ENCODE measurements at places on chromosomes 6 and 20.

DNA sequence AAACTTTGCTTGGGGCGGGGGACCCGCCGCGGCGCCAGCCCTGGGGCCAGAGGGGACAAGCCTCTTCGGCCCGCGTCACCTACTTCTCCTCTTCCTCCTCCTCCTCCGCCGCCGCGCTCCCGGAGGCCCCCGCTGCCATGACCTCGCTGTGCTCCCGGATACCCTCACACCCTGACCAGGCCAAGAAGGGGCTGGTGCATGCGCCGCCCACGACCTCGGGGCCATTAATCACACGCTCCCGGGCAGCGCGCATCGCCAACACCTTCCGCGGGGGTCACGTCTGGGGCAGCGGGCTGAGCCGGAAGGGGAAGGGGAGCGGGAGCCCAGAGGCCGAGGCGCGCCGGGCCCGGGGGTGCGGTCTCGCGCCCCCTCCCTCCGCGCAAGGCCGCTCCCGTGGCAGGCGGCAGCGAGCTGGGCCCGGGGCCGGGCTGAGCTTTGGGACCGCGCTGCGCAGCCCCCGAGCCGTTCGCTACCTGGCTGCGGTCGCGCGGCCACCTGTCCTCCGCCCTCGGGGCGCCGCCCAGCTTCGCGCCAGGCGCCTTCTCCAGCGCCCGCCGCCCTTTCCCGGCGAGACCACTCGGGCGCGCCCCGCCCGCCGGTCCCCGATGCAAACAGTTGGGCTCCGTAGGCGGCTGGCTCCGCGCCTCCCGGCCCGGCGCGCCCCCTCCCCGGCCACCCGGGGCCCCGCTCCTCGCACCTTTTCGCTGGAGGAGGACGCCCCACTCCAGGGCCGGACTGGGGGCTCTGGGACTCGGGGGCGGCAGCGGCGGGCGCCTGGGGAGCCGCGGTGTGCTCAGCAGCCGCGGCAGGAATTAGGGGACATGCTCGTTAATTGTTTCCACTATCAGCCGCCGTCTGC, 575 bp upstream of the CNR1 start:
- peak; percentile 2 for DNase-seq

GRCh38 chr6:136763255-136763654, 29.0 kb downstream of the MAP3K5 start:
- DNase-seq, result peak; percentile 21

- DNase-seq, result no peak
These were observed 31.8 kb downstream of the HFE start for GRCh38 chr6:26118999-26119398.

GRCh38 chr6:14660806-14661579, 543.4 kb downstream of the CD83 start:
- peak; percentile 82 for DNase-seq

DNA sequence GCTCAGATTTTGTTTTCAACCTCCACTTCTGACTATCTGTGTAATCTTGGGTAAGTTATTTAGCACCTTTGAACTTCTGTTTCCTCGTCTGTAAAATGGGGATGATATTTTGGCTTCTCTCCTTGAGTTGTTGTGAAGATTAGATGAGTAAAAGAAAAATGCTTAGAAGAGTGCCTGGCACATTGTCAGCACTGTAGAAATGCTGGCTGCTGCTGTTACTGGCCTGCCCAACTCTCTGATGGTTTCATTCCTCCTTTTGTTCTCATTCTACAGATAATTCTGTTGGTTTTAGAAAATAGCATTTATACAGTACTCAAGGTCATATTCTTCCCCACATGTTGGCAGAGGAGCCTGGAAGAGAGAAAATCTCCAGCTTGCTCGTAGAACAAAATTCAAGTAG, 547.2 kb upstream of the JAG1 start:
- DNase-seq, result no peak

DNA sequence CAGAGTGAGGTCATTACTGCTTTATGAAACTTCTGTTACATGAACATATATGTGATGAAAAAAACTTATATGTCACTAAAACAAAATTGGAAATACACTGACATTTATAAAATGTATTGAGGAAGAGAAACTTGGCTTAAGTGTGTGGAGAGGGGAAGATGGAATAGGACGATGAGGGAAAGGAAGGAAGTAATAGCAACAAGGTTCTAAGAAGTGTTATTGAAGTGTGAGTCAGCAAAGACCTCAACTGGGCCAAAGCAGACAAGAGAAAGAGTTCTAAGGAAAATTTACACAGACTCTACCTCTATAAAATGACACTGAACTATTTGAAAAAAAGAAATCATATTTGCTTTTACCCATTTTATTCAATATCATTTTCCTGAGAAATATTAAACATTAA, 38.3 kb downstream of the SNX3 start:
- DNase-seq, result no peak

GRCh38 chr6:82015043-82015442, 232.5 kb downstream of the IBTK start:
- DNase-seq, result no peak

- DNase-seq, result no peak
These were observed 33.9 kb upstream of the PTPRK start for GRCh38 chr6:128554302-128554701.

GRCh38 chr6:17574866-17575560, 25.1 kb upstream of the FAM8A1 start:
- no peak for DNase-seq

DNA sequence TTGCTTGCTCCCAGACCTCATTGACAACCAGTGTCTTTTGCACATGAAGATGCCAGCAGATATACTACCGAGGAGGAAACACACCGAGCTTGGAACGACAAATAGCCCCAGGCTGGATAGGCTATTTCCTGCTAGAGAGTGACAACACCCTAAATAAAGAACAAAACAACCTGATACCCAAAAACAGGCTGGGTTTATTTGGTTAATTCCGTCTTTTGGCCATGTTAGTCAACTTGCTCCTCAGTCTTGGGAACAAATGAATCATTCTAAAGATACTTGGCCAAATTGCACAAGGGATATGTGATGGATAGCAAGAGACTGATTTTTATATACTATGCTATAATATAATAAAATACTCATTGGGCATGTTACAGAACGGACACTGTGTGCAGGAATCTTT, 11.5 kb upstream of the MUC22 start:
- no peak for DNase-seq

DNA sequence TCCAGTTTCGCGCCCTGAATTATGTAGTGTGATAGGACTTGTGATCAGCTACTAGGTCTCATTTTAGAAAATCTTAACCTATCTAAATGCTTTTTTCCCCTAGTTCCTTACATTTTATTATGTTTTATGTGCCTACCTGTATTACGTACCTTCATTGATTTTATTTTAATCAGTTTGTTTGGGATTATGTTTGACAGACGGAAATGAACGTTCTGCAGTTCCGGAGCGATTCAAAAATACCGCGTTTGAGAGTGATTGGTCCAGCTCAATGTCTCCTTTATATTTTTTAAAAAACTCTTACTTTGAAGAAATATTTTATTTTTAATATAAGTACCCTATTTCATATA, 114.3 kb upstream of the BTN3A2 start:
- DNase-seq, result no peak

- peak; percentile 22 for DNase-seq
These were observed 22.7 kb downstream of the CFAP206 start for GRCh38 chr6:87430499-87430898.

All from RPMI8226 (cell line).